NCI-H1694 treated with DMSO at 0.1 percent for 48 hours (cell line): ENCODE measurements at places on chromosomes 3 and 15.
A peak's percentile ranks its signal among the peaks of the same experiment; 100 is the strongest.

DNA sequence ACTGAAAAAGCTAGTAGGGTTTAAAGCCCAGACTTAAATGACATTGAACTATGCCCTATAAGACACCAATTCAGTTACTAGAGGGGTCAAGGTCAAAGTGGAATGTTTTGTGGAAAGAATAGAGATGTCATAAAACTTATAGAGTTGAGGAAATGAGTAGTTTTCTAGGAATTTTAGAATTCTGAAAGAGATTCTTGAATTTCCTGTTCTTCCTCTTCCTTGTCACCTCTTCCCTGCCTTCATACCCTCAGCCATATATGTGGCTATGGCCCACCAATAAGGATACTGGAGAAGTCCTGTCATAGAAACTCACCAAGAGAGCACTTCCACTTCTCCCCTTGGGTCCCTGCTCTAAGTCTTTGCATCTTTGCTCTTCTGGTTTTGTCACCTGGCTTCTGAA lies 104.9 kb upstream of the TGFBR2 start:
- DNase-seq: no peak

DNA sequence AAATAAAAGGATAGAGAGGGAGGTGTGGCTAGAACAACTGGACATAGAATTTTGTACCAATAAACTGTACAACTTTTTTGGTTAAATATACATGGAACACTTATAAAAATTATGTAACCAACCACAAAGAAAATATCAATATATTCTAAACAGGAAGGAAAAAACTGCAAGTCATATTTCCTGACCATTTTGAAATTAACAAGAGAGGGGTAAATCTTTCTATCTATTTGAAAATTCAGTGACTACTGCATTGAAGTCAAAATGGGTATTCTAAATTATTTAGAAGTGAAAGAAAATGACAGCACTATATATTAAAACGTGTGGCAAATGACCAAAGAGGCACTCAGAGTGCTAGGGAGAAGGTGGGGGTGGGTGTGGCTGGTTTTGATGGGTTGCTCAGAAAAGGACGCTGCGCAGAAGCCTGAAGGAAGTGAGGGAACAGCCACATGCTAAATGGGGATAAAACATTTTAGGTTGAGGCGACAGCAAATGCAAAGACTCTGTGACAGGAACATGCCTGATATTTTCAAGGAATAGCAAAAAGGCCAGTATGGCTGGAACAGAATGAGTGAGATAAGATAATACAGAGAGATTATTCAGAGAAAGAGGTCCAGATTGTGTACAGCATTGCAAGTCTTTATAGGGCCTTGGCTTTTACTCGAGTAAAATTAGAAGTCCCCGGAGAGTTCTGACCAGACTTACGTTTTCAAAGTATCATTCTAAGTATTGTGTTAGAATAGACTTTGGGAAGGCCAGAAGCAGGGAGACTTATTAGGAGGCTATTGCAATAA lies 41.1 kb downstream of the ERICH6 start:
- DNase-seq: no peak

DNA sequence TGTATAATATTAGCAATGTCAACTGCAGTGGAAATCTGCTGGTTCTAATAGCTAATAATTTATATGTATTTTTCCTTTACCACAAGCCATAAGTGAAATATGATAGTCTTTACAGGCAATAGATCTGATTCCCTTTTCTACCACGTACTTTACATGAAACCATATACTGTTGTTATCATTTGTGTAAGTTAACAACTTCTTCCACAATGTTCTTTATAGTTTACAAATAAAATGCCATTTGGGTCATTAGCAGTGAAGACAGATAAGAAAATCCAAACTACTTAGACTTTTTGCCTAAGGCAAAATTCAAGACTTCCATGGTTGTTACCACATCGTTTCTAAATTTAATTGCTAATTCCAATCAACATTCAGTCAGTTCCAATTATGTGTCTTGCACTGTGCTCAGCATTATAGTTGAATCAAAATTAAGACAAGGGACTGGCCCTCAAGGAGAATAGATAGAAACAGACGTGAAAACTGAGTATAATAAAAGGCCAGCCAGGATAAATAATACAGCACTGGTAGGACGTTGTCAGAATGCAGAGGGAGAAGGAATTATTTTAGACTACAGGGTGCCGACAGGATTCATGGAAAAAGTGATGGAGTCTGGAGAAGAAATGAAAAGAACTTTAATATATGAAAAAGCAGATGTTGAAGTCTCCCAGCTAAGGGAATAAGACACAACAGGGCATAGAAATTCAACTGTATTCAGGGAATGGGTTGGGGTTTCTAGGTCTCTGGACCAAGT lies 249.8 kb downstream of the ALCAM start:
- DNase-seq: no peak

DNA sequence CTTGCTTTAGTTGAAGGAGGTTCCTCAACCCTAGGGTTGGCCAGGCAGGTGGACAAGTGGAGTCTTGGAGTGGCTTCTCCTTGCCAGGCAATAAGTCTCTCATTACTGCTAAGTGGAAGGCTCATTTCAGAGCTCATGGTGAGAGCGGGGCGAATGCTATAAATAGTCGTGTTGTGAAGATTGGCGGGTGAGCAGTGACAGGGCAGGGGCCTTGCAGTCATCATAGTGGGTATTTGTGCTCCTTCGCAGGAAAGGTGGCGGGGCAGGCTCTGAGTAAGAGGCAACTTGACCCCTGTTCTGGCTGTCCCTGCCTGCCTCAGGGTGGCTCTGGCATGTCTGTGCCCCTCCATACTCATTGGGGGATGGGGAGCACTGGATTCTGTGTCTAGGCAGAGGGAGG lies 8.7 kb upstream of the GRM2 start:
- no peak for DNase-seq

DNA sequence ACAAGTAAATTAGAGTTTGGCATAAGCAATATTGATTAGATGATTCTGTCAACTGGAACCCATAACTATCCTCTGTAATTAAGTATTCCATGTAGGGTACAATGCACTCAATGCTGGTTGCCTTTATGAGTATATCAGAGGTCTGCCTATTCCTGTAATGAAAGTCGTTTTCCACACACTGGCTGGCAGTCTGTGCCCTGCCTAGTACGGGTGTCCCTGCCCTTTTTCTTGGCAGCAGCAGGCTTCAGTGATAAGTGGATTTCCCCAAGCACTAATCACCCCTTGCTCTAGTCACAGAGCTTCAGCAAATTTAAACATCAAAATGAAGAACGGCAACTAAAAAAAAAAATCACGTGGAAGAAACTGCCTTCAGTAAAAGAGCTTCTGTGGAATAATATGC lies 294.8 kb upstream of the STT3B start:
- no peak for DNase-seq

DNA sequence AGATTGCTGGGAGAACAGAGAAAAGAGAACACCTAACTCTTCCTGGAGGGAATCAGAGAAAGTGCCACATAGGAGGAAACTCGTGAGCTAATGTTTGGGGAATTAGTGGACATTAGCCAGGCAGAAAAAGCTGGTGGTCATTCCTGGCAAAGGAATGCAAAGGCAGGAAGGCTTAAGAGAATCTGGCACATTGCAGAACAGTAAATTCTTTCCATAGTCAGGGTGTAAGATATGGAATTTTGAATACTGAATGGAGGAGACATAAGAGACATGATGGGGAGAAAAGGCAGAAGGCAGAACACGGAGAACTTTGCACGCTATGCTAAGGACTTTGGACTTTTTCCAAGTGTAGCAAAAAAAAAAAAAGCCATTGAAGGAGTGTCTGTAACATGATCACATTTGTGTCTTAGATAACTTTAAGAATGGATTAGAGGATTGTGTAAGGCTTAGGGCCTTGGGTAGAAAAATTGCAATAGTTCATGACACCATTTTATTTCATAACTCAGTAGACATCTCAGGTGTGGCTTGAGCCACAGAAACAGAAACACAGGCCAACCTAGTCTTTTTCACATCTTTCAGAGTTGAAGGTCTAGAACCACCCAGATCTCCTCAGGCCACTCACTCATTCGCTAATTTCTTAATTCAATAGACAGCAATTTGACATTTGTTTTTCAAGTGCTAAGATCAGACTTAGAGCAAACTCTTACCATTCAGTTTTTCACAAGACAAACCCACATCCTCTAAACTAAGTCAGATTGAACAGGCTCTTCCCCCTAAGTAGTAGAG lies 31.2 kb upstream of the CCDC80 start:
- no peak for DNase-seq

GRCh38 chr15:42133356-42133755 lies 23.1 kb downstream of the PLA2G4F start:
- no peak for DNase-seq

GRCh38 chr3:53956586-53956985 lies 64.9 kb upstream of the SELENOK start:
- DNase-seq: no peak

DNA sequence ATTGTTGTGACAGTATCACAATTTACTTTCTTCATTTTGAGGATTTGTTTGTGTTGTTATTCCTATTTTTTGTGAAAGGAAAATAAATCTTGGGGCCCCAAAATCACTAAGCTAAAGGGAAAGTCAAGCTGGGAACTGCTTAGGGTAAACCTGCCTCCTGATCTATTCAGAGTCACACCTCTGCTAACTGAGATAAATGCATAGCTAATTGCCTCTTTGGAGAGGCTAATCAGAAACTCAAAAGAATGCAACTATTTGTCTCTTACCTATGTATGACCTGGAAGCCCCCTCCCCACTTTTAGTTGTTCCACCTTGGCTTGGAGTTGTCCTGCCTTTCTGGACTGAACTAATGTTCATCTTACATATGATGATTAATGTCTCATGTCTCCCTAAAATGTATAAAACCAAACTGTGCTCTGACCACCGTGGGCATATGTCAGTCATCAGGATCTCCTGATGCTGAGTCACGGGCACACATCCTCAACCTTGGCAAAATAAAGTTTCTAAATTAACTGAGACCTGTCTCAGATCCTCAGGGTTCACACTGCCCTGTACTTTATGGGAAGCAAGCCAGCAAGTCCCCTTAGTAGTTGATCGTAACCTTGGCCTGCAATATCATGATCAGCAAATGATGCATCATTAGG lies 523.2 kb upstream of the GOLIM4 start:
- no peak for DNase-seq

DNA sequence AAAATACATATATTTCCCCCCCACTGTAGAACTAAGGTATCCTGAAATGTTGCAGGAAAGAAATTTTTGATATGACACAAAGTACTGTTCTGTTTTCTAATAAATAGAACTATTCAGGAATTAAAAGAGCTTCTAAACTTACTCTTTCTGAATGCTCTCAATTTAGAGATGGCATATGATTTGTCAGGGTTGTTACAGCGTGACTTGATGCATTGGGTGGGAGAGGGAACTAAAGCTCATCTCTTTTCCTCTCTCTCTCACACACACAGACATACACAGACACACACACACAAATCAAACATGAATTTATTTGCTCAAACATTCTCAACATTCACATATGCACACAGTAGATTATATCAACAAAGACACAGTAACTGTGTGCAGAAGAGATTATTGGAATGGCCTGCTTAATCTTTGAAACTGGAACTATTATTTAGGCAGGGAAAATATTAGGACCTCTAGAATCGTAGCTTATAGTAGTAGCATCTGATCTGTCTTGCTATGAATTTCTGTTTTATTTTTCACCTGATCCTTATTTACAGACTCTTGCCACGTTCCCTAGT lies 807.4 kb upstream of the GBE1 start:
- no peak for DNase-seq

GRCh38 chr3:37032961-37033360 lies 39.6 kb downstream of the MLH1 start:
- DNase-seq: no peak

DNA sequence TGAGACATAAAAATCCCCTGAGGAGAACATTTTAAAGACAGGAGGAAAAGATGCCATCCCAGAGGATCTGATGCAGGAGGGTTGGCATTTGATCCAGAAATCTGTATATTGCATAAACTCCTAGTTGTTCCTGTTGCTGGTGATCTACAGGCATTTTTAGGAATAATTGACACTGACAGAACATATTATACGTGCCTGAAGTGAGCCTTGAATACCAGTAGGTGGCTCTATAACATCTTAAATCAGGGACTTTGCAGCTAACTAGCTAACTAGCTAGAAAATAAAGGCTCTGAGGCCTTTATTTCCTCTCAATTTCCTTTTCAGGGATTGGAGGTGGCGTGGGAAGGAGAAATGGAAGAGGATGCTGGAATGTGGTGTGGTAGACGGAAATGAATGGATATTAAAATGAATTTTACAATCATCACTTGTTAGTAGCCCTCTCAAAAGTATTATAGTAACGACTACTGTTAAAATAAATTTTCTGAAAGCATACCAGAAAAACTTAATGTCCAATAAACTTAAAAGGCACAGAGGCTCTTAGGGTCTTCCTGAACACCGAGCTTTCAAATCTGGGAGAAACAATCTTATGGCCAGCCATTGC lies 73.8 kb upstream of the ZBED2 start:
- peak; percentile 80 for DNase-seq

- DNase-seq: no peak
These were observed 161.9 kb downstream of the WNT7A start for GRCh38 chr3:13718000-13718399.

GRCh38 chr15:36358094-36358493 lies 221.3 kb upstream of the CDIN1 start:
- no peak for DNase-seq

- DNase-seq: no peak
These were observed 439 bp downstream of the SSR3 start for GRCh38 chr3:156554515-156554841.

- DNase-seq: no peak
These were observed 105.0 kb downstream of the IQCH start for GRCh38 chr15:67359431-67360079.

DNA sequence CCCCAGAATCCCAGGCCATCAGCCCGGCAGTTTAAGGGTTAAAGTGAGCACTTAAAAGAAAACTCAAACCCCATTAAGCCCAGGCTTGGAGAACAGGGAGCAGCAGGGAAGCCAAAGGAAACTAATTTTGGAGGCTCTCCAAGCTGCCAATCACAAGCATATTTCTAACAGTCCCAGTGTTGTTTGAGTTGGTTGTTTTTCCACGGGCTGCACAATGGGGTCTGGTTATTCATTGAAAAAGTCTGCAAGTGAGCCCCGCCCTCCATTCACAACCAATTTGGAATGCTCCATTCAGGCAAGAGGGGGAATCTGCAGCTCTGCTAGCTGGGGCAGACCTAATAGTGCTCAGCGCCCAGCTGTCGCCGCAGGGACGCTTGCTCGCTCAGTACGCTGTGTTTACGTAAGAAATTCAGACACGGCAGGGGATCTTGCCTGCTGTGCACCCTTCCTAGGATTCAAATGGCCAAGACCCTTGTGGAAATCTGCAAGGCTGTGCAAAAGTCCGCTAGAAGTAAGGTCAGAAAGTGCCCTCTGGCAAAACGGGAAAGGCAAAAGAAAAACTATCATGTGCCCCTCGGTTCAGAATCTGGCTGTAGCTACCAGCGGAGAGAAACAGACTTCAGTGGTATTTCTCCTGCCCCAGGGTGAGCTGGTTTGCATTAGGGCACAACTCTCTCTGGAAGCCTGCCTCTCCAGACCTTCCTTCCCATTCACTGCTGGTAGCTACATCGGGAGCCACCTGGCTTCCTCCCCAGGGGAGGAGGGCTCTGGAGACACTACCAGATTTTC lies 11.0 kb downstream of the ETV5 start:
- DNase-seq: peak; percentile 93

DNA sequence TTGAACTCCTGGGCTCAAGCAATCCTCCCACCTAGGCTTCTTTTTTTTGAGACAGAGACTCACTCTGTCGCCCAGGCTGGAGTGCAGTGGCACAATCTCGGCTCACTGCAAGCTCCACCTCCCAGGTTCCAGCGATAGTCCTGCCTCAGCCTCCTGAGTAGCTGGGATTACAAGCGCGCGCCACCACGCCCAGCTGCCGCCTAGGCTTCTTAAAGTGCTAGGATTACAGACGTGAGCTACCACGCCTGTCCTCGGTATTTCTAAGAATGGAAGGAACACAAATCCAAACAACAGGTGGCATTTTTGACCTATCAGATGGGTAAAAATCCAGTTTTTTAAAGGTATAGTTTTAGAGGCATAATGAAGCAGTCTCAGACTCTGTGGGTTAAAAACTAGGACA lies 113.8 kb downstream of the ANP32A start:
- no peak for DNase-seq
